Smooth muscle cell of the umbilical artery (primary cell): ENCODE measurements at places on chromosomes 5 and 9. TPM values are rescaled to one million over a fixed set of nuclear protein-coding genes. Genes with fewer than 3 reads are reported as not detected.

The DIRAS2 gene
- total RNA-seq: 0.78 and 3.6 TPM in 2 replicates

The CTSV gene
- 0.30 and 0.74 TPM in 2 replicates for total RNA-seq

The IFNB1 gene
- 0.30 TPM in 1 of 2 replicates, not detected in the other for total RNA-seq

The KIF27 gene
- 4.2 TPM in 2 replicates for total RNA-seq

The SPOCK1 gene
- 587 and 651 TPM in 2 replicates for total RNA-seq

The FBP1 gene
- total RNA-seq: not detected in 2 replicates

The SYK gene
- not detected in 2 replicates for total RNA-seq

The UBQLN1 gene
- 107 and 172 TPM in 2 replicates for total RNA-seq

The KCNIP1 gene
- total RNA-seq: not detected in 2 replicates

The RAD50 gene
- 23.2 and 38.6 TPM in 2 replicates for total RNA-seq

The FAM81B gene
- not detected in 2 replicates for total RNA-seq

The RXRA gene
- total RNA-seq: 7.4 and 12.4 TPM in 2 replicates

The C9orf153 gene
- total RNA-seq: 0.30 and 1.1 TPM in 2 replicates

The FEM1C gene
- total RNA-seq: 19.6 and 27.5 TPM in 2 replicates

The STPG3 gene
- not detected in 2 replicates for total RNA-seq

The AJM1 gene
- 2.1 and 2.4 TPM in 2 replicates for total RNA-seq

The RAB24 gene
- total RNA-seq: 17.9 and 25.5 TPM in 2 replicates

The COL27A1 gene
- total RNA-seq: 11.3 and 19.4 TPM in 2 replicates

The ADAMTS19 gene
- total RNA-seq: 0.30 and 1.4 TPM in 2 replicates

The PROB1 gene
- total RNA-seq: 0.59 and 0.78 TPM in 2 replicates

The LVRN gene
- total RNA-seq: 0.51 and 0.59 TPM in 2 replicates

The NOP16 gene
- 6.8 and 10.7 TPM in 2 replicates for total RNA-seq

The AGXT2 gene
- not detected in 2 replicates for total RNA-seq

The PCDH12 gene
- under 0.01 and 0.05 TPM in 2 replicates for total RNA-seq

The PCDHGA3 gene
- 1.6 and 2.1 TPM in 2 replicates for total RNA-seq

The LMX1B gene
- not detected in 2 replicates for total RNA-seq
